Spleen (tissue), 13 donors: ENCODE measurements at places on chromosomes 1 and 21. TPM values are rescaled to one million over a fixed set of nuclear protein-coding genes. Genes with fewer than 3 reads are reported as not detected.

DNA sequence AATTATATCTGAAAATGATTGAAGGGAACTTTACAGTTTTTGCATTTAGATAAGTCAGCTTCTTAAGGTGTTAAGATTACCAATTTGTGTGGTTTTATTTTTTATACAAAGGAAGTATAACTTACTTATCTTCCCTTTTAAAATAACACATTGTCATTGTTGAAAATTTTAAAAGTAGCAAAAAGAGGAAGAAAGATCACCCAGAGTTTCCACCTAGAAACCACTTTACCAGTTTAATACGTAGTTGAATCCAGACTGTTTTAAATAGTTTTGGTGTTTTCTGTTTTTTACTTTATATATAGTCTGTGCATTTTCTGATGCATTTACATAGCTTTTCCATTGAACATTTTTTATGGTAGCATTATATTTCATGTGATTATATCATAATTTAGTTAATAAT lies 6.1 kb downstream of the CCDC18 start:
- no peak for DNase-seq

GRCh38 chr1:170663404-170664092 lies 383 bp upstream of the PRRX1 start:
- no peak for DNase-seq

DNA sequence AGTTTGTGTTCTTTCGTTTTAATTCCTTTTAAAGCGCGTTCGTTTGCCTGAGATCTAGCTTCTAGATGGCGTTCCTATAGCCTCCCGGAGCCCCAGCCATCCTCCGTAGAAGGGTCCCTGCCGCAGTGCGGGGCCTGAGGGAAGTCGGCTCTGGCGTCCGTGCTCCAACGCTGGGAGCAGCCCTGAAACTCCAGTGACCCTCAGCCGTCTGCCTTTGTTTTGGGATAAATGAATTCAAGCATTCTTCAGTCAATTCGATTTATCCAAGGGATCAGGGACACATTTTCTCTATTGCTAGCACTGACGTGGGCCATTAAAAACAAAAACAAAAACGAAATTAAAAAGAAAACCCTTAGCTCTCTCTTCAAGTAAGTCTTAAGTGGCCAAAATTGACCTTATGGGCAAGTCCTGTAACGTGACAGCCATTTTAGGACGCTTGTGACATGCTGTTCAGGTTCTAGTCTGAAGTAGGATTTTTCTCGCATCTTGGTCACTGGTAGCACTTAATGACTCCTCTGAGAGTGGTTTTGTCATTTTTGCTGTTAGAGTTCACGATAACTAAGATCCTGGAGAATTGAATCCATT lies 742 bp upstream of the HSPA13 start:
- no peak for DNase-seq

- DNase-seq, result no peak
These were observed 34.4 kb downstream of the NUCKS1 start for GRCh38 chr1:205715628-205716027.

- no peak for DNase-seq
These were observed 3.0 kb upstream of the SOD1 start for GRCh38 chr21:31656199-31657095.

Gene LIN9
- total RNA-seq, result 4.4 TPM

Gene TRIM17
- 6.8 TPM for total RNA-seq

Gene RASAL2
- 13.9 TPM for total RNA-seq
